Inflammatory macrophage (primary cell): ENCODE measurements at places on chromosomes 6 and 20.
A peak's percentile ranks its signal among the peaks of the same experiment; 100 is the strongest.

- peak; percentile 82 for DNase-seq
Observed at GRCh38 chr6:56359201-56359899, 112.0 kb upstream of the COL21A1 start.

DNA sequence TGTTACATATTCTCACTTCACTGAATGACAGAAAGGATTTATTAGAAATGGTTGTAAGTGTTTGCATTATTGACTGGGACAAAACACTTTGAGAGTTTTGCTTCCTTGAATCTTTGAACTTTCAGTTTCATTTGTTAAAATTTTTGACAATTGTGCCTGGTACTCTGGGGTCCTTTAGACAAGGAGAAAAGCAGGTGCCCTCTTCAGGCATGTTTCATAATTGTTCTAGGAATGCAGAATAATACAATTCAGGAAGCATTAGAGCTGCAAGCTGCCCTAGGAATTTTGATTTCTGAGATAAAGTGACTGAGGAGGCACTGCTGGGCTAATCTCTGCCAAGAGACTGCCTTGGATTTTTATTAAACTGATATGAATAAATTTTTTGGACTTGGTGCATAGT, 49.7 kb downstream of the TOP1 start:
- no peak for DNase-seq

DNA sequence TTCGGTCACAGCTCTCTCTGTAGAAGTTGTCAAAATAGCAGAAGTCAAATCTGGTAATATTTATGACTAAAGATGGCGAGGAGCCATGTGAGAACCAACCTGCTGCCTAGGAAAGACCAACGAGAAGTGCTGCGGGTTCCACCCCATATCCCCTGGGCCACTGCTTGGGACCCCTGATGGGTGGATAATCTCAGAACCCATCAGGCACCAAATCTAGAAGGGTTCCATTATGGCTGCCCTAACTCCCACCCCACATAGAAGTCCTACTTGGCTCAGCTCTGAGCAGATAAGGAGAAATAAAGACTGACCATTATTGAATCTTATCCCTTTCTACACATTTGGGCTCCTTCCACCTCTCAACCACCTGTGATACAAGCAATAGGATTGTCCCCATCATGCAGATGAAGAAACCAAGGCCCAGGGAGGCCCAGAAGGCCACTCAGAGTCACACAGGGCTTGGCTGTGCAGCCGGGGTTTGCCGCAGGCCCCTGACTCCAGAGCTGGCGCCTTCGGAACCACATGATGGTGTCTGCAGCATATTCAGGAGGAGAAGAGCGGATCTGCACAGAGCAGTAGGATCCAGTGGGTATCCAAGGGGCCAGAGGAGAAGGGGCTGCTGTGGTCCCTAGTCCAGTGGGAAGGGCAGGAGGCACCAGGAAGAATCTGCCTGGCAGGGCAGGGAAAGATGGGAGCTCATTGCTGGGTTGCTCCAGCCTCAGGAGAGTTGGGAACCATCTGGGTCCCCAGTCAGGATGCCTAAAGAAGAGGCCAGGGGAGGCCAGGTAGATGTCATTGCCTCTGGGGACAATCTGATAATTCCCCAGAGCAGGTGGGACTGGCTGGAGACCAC, 9.6 kb upstream of the PCMTD2 start:
- DNase-seq = no peak

DNA sequence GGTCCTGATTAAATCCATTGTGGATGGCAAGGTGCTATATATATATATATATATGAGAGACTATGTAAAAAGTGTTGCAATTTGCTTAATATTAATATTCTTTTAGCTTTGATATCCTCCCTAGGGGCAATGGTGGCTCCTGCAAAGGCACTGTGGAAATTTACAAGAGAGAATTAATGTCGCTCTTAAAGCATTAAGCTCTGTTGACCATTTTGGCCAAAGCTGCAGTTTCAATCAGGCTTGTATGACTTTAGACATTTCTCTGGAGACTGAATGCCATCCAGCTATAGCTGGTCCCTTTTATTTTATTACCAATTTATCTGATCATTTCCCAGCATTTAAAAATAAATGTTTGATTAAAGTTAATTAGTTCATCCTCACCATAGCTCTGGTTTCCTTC, 155.3 kb downstream of the JARID2 start:
- DNase-seq = no peak

- DNase-seq = no peak
Observed at GRCh38 chr6:149483849-149484655, 762 bp downstream of the ZC3H12D start.

DNA sequence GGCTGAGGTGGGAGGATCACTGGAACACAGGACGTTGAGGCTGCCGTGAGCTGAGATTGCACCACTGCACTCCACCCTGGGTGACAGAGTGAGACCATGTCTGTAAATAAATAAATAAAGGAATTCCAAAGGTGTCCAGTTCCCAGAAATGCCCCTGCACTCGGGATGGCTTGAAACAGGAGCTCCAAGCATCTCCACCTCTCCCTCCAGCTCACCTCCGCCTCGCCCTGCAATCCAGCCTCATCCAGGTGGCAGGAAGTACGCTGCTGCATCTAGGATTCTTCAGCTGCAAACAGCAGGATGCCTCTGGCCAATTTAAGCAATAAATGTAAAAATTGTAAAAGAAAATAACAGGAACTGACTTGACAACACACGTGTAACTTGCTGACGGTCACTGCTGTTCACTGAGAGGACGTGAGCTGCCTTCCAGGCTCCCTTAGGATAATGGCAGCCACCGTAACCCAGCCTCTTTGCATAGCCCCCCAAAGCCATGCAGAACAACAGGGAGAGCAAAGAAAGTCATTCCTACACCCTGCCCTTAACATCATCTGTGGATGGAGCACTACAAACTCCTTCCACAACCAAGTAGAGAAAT, 11.4 kb upstream of the GRM4 start:
- no peak for DNase-seq

DNA sequence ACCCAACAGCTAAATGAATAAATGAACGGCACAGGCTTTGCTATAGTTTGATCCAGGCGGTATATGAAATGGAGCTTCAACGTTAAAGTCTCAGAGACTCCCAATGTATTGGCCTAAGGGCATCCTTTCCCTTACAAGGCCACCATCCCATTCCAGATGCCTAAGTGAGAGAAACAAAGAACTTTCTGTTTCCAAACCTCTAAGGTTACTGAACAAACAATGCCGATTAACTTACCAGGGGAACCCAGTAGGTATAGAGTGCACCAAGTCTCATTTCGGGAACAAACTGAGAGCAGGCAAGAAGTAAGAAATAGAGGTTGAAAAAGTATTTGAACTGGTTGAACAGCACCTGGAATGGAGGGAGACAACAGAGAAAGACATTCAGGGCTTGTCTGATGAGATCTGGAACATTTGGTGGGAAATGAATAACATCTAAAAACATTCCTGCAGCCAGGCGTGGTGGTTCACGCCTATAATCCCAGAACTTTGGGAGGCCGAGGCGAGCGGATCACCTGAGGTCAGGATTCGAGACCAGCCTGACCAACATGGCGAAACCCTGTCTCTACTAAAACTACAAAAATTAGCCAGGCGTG, 42.5 kb downstream of the ATP9A start:
- no peak for DNase-seq

GRCh38 chr6:26290941-26291340, 74.1 kb upstream of the BTN3A2 start:
- no peak for DNase-seq

- no peak for DNase-seq
Observed at GRCh38 chr6:105968603-105969333, 117.4 kb upstream of the PRDM1 start.

- no peak for DNase-seq
Observed at GRCh38 chr20:41482647-41483552, 116.3 kb upstream of the EMILIN3 start.
